ENCODE measurements at places on chromosomes 7 and 10.

DNA sequence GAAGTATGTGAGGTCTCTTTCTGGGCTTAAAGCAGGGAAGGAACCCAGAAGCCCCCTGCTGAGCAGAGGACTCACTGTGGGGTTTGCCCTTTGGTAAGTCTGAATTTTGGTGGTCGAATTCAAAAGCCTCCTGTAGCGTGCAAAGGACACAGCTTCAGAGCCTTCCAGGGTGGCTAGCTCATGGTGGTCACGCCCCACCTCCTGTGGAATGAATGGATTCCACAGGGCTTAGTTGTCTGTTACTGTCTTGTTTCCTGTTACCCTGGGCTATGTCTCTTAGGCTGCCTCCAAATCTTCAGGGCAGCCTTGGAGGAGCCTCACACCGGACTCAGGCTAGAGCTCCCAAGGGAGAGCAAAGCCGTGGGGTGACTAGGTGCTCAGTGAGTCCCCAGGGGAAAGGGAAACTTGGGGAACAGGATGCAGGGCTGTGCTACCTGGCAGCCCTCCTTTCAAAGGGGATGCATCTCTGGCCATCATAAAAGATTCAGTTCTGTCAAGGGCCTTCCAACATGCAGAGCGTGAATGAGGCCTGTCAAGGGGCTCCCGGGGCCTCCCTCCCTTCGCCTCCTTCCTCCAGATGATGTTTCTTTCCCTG, 211.7 kb downstream of the CCSER2 start:
- DNase-seq = peak; percentile 71

DNA sequence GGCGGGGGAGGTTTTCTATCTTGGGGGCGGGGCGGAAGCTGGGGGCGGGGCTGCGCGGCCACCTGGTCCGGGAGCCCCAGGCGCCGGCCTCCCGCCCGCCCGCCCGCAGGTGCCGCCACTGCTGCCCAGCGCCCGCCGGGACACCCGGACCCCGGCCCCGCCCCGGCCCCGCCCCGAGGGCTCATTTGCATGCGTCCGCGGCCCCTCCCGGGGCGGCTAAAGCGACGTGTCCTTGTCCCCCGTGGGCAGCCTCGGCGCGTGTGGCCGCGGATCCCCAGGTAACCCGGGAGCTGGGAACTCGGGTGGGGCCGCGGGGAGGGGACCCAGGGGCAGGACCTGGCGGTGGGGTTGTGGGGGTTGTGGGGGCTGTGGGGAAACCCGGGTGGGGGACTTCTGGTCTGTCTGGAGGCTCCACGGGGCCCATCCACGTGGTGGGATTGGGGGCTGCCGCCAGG, at the start of gene BHLHA15:
Gene BHLHA15 (plus strand): TSS at position 219 of the 455 bp plus-strand sequence. CDS start 871 bp downstream, outside the sequence.
- DNase-seq = peak; percentile 57

GRCh38 chr7:117324960-117325359, 2.1 kb upstream of the WNT2 start:
- DNase-seq = no peak

DNA sequence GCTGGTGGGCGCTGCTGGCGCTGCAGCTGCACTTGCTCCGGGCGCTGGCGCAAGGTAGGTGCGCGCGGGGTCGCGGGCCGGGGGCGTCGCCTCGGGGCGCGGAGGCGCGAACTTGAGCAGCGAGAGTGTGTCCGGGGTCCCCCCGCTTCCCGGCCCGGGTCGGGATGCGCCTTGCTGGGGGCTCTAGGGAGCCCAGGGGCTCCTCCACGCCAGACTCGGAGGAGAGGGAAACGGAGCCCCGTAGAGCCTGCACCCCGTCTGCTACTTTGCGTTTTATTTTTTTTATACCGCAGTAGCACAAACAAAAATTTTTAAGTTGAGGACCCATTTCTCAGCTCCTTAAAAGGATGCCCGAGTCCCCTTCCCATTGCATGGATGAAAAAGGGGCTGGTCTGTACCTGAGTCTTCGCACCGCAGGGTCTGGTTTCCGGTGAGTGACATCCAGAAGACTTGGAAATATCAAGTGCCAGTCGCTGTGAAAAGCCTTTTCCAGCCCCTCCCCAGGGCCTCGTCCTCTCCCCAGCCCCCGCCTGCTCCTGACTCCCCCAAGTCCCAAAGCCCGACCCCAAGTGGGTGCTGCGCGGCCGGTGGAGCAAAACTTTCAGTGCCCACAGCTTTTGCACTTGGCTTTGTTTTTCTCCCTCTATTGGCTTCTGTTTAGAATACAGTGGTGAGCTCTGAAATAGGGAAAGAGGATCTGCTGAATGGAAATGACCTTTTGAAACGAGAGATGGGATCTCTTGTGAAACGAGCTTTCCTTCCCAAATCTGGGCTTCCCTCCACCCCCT, 973 bp downstream of the SDK1 start:
- DNase-seq = peak; percentile 31

- DNase-seq = no peak
Observed at GRCh38 chr10:60564475-60564874, 174.8 kb upstream of the ANK3 start.

Data from RWPE1 (cell line).